ENCODE measurements at places on chromosomes 4 and X.

DNA sequence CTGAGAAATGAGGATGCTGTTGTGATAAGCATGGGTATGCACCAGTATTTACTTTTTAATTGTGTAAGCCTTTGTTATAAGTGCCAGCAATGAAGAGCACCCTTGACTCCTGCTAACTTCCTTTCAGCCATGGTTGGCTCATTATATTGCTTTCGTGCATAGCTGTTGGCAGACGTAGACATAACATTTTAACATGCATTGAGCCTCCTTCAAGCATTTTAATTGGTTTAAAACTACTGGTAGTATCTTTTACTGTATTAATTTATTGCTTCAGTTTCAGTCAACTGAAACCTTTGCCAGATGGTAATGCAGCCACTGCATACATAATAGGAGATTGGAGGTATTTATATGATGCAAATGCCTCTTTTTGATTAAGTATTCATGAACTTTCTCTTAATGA is 1285.4 kb downstream of the PCDH18 start:
- no peak for DNase-seq
- H3K36me3 ChIP-seq = no peaks in the 10 kb centered on the region
- no peaks in the 10 kb centered on the region for H3K27me3 ChIP-seq
- H3K4me1 ChIP-seq = no peaks in the 10 kb centered on the region

DNA sequence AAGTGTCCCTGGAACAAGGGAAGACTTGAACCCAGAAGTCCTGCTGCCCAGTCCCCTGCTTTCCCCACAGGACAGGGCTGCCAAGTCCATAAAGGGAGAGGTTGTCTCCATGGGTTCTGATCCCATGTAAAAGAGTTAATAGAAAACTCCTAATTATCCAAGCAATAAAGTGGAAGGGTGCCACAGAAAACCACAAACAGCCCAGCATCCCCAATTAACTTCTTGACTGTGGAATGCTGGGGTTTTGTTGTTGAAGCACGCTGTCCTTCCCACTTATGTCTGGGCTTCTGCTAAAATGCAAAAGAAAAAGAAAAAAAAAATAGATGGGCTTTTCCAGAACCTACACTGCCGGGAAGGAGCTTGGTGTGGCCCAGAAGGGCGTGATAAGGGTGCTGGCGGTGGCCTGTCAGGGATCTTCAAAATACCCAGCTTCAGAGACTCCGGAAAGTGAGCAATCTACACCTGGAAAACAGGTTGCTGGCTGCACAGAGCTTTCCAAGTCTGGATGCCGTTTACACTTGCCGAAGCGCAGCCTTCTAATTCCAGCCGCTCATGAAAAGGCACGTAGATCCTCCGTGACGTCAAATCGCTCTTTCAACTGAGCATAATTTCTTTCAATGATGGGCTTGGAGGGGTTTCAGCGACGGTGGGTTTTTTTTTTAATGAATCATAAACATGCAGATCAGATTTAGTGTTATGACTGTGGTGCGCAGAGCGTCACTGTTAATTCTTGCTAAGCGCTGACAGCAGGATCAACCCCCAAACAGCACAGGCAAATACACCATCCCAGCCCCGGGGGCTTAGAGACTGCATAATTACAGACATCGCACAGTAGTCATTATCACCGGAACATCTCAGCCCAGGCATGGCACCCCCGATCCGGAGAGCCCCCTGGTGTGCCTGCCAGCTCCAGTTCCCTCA is 197.6 kb downstream of the BCOR start:
- H3K4me3 ChIP-seq = no peak overlapping the region
- H3K27ac ChIP-seq = no peak overlapping the region
- H3K36me3 ChIP-seq = no peaks in the 10 kb centered on the region
- H3K27me3 ChIP-seq = no peaks in the 10 kb centered on the region
- peaks cover 5% of the 10 kb centered on the region for H3K4me1 ChIP-seq
- DNase-seq = no peak

DNA sequence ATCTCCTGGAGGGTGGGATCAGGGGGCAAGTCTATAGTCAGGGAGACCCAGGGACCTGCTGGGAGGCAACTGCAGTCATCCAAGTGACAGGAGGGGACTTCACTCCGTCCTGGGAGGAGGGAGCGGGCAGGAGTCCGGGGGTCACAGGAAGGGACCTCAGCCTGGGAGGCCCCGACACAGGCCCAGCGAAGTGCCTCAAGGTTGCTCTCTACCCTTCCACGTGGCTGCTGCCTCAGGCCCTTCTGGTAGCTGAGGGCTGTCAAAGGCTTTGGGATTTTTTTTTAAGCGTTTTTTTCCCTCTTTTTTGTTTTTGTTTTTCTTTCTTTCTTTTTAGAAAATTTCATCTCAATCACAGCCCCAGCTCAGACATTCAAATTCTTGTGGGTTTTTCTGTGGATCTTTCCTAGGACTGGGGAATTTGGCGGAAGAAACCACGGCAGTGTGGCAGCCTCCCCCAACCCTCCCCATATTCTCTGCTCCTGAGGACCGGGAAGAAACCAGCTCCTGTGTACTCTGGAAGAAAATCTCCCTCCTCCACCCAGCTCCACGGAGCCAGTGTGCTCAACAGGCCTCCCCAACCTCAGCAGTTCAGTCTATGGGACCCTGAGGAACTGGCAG is 1.4 kb upstream of the HAUS7 start:
- H3K27me3 ChIP-seq = peaks cover 8% of the 10 kb centered on the region
- H3K4me1 ChIP-seq = peaks cover 21% of the 10 kb centered on the region
- DNase-seq = no peak
- H3K36me3 ChIP-seq = no peaks in the 10 kb centered on the region
- H3K27ac ChIP-seq = no peak overlapping the region
- H3K4me3 ChIP-seq = no peak overlapping the region

GRCh38 chr4:189850239-189850856 is 90.3 kb upstream of the FRG1 start:
- H3K27ac ChIP-seq = no peak overlapping the region
- no peaks in the 10 kb centered on the region for H3K4me1 ChIP-seq
- H3K27me3 ChIP-seq = no peaks in the 10 kb centered on the region
- no peak overlapping the region for H3K4me3 ChIP-seq
- no peaks in the 10 kb centered on the region for H3K36me3 ChIP-seq

GRCh38 chr4:20639346-20639745 is 60.9 kb upstream of the PACRGL start:
- no peak overlapping the region for H3K27ac ChIP-seq
- no peaks in the 10 kb centered on the region for H3K36me3 ChIP-seq
- peaks cover 6% of the 10 kb centered on the region for H3K4me1 ChIP-seq
- no peak overlapping the region for H3K4me3 ChIP-seq

GRCh38 chr4:55372259-55372658 is 23.5 kb upstream of the TMEM165 start:
- peaks cover 27% of the 10 kb centered on the region for H3K36me3 ChIP-seq
- no peaks in the 10 kb centered on the region for H3K27me3 ChIP-seq
- no peak for DNase-seq
- no peak overlapping the region for H3K27ac ChIP-seq
- H3K4me3 ChIP-seq = no peak overlapping the region

GRCh38 chr4:788636-789297 is 37.2 kb downstream of the CPLX1 start:
- H3K27me3 ChIP-seq = peaks cover 78% of the 10 kb centered on the region
- H3K4me3 ChIP-seq = no peak overlapping the region
- no peak for DNase-seq
- no peaks in the 10 kb centered on the region for H3K36me3 ChIP-seq
- peaks cover under 1% of the 10 kb centered on the region for H3K4me1 ChIP-seq

- no peak overlapping the region for H3K4me3 ChIP-seq
- no peak overlapping the region for H3K27ac ChIP-seq
- no peaks in the 10 kb centered on the region for H3K27me3 ChIP-seq
- H3K36me3 ChIP-seq = peaks cover 32% of the 10 kb centered on the region
- no peaks in the 10 kb centered on the region for H3K4me1 ChIP-seq
Observed at GRCh38 chr4:1376391-1376840, 29.4 kb downstream of the UVSSA start.

DNA sequence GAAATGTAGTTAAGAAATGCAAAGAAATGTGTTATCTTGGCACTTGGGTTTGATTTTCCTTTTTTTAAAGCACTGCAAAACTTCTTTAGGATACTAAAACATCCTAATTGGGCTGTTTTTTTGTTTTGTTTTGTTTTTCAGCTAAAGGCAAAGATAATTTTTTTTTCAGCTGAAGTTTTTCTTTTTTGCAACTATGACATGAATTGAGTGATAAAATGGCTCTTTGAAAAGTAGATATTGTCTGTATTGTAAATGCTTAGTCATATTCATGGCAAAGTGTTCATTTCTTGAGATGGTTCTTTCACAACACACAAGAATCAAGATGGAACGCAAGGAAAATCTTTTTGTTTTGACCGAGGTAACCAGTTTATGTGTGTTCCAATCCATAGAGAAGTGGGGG is 35.1 kb downstream of the KLF3 start:
- H3K36me3 ChIP-seq = peaks cover 48% of the 10 kb centered on the region
- no peak for DNase-seq
- peaks cover 11% of the 10 kb centered on the region for H3K4me1 ChIP-seq

DNA sequence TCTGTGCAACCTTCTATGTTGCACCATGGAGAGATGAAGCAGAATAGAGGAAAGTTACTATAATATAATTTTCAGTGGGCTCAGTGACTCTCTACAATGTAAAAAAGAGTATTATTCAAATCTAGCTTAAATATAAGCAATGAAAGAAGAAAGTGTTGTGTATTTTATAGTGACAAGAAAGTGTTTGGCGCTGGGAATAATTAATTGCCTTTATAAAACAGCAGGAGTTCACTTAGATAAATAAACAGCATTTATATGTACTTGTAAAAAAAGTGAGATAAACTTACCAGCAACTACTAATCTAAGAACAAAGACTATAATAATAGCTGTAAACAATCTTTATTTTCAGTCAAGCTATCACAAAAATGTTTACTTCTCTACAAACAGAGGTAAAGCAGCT is 488.9 kb upstream of the PCDH10 start:
- no peak overlapping the region for H3K27ac ChIP-seq
- H3K36me3 ChIP-seq = no peaks in the 10 kb centered on the region
- no peaks in the 10 kb centered on the region for H3K4me1 ChIP-seq
- DNase-seq = no peak
- no peaks in the 10 kb centered on the region for H3K27me3 ChIP-seq

DNA sequence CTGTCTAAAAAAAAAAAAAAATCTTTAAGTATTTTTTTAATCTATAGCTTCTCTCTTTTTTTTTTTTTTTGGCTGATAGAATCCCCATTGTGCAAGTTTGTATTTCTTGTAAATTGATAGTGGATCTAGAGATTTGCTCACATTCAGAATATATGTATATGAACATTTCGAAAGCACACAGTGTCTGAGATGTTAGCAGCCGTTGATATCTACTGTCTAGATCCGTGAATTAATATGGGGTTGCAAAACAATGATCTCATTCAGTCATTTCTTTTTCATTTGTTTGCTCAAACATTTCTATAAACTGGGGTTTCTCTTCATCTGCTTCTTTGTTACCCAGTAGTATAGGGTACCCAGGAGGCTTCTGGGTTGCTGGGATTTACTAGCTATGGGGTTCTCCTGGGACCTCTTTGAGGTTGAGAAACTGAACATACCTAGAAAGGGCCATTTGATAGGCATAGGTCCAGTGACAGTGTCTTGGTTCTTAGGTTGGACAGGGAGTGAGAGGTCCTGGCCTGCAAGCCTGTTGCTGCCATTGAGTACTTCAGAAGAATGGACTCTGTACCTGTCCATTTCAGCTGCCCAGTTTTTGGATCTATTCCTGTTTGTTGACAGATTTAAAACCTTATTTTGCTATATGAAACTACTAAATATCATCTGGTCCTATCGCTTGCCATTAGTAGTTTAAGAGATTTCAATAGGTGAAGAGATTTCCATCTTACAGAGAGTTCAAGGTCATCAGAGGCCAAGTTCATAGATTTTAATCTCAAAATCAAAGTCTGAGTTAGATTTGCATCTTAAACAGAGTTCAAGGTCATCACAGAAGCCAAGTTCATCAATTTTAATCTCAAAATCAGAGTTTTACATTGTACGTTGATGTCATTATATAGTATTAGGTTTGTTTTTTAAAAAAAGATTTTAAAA is 50.8 kb downstream of the WWC2 start:
- H3K4me3 ChIP-seq = no peak overlapping the region
- H3K36me3 ChIP-seq = no peaks in the 10 kb centered on the region
- H3K27me3 ChIP-seq = no peaks in the 10 kb centered on the region
- DNase-seq = no peak
- H3K4me1 ChIP-seq = no peaks in the 10 kb centered on the region
- no peak overlapping the region for H3K27ac ChIP-seq

DNA sequence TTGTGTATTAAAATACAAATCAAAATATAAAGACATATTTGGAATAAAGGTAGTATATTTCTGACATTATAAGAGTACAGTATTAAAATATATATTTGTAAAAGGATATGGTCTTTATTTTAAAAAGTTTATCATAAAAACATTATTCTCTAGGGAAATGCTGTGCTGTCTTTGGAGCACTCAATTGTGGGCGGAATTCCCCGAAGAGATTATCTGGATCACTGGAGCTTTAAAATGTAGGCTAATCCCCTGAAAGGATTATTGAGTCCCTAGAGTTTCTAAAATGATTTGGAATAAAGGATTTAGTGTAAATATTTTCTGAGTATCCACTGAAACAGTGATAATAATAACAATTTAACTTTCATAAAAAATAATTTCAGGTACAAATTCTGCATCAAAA is 1239.4 kb downstream of the TECRL start:
- H3K4me3 ChIP-seq = no peak overlapping the region
- H3K4me1 ChIP-seq = no peaks in the 10 kb centered on the region
- H3K27ac ChIP-seq = no peak overlapping the region
- no peak for DNase-seq
- no peaks in the 10 kb centered on the region for H3K27me3 ChIP-seq
- H3K36me3 ChIP-seq = no peaks in the 10 kb centered on the region

Data from CD14-positive monocyte (primary cell).